ENCODE measurements at places on chromosomes 2 and 18.

- ATAC-seq = peak; percentile 65
These were observed 632 bp downstream of the AFTPH start for GRCh38 chr2:64524604-64525316.

DNA sequence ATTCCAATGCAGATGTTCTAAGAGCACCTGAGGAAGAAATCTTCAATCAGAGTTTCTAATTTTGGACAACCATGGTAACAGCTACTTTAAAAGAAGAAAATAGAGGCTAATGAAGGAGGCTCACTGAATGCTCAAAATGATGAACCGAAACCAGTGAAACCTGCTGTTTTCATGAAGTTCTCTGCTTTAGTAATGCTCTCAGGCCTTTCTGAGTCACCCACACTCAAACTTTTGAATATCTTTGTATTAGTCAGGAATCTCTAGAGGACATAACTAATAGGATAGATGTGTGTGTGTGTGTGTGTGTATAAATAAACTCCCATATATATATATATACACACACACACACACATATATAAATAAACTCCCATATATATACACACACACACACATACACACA lies 76.9 kb upstream of the RIT2 start:
- no peak for ATAC-seq

DNA sequence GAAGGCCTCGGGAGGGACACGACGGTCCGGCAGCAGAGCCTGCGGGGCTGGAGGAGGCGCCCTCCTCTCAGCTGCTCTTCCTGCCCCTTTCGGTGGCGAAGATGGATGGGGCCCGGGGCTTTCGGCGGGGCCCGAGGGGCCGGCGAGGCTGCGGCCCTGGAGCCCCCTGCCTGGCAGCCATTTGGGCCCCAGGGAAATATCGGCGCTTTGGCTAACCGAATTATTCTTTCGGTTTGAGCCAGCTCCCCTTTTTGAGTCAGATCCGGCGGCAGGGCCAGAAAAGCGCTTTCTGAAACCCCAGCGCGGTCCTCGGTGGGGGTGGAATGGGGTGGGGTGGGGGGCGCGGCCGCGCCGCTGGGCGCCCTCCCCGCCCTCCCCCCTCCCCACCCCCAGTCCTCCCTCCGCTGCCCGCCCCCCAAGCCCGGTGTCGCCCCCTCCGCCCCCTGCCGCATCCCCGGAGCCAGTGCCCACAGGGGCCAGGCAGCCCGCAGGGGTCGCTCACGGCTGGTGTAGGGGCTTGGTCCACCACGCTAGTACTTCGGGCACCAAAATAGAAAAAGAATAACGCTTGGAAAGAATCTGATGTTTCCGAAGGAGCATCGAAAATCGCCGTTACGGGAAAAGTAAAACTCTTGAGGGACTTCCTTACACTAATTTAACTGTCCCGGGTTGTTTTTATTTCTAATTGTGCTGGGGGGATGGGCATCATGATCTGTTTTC lies 9.1 kb upstream of the ARID5A start:
- ATAC-seq = no peak

GRCh38 chr2:59900728-59901452 lies 652.6 kb downstream of the BCL11A start:
- ATAC-seq = no peak

GRCh38 chr2:168272225-168272624 lies 24.8 kb upstream of the STK39 start:
- no peak for ATAC-seq

- ATAC-seq = no peak
These were observed 239.0 kb downstream of the PHLPP1 start for GRCh38 chr18:62954366-62954765.

DNA sequence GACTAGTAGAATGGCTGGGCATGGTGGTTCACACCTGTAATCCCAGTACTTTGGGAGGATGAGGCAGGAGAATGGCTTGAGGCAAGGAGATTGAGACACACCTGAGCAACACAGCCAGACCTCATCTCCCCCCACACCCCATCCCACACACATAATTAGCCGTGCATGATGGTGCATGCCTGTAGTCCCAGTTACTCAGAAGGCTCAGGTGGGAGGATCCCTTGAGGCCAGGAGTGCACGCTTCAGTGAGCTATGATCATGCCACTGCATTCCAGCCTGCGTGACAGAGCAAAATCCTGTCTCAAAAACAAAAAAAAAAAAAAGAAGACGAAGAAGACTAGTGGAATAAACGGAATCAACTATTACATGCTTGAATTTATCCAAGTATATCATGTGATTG lies 150.0 kb downstream of the STK39 start:
- ATAC-seq = no peak

GRCh38 chr18:70464343-70465114 lies 175.7 kb downstream of the SOCS6 start:
- peak; percentile 87 for ATAC-seq

DNA sequence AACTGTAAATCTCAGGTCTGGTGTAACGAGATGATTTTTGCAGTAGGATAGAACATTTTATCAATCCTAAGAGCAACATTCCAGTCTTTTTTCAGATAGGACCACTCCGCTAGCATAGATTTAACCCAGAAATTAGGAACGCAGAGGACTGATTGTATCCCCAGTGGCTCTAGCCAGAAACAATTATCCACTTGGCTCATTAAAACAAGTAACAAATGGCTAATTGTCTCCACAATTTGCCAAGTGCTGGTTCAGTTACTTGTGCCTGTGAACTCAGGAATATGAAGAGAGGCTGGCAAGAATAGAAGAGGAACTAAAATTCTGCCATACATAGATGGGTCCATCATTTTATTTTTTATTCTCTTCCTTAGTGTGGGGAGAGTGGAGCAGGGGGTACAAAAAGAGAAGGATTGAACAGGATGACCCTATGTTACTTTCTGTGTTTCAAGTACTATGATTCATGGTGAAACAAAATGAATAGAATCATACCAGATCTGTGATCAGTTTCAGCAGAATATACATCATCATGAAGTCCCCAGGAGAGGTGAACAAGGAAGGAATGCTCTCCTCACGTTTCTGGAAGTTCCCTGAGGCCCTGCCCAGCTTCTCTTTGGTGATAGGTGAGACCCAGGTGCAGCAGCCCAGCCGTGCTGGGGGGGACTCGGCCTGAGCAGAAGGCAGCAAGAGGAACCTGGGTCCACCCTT lies 121.6 kb downstream of the ARL4C start:
- no peak for ATAC-seq

DNA sequence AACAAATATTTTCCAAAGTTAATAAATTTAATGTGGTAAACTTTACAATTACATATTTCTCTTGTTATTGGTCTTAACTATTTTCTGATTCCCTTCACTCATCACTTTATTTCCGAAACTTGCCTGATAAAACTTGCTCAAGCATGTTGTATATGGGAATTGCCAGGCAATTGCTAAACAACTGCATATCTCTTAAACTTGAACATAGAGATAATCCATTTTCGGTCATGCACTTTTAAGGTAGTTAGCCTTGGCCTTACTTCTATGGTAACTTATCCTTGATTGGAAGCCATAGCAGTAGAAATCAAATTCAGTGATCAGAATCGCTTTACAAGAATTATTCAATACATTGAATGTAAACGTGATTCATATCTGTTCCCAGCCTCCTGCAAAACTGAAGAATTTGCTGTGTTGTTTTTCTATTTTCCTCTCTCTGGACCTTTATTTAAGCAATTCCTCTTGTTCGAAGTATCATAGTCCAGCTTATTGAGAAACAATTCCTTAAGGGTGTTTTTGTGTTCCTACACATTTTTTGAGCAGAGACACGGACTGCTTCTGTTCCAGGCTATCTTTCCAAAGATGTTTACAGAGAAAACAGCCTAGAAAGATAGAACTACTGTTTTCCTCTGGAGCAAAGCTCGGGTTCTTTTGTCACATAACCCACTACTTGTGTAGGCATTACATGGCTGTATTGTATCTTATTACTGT lies 674.3 kb downstream of the IRS1 start:
- ATAC-seq = no peak

DNA sequence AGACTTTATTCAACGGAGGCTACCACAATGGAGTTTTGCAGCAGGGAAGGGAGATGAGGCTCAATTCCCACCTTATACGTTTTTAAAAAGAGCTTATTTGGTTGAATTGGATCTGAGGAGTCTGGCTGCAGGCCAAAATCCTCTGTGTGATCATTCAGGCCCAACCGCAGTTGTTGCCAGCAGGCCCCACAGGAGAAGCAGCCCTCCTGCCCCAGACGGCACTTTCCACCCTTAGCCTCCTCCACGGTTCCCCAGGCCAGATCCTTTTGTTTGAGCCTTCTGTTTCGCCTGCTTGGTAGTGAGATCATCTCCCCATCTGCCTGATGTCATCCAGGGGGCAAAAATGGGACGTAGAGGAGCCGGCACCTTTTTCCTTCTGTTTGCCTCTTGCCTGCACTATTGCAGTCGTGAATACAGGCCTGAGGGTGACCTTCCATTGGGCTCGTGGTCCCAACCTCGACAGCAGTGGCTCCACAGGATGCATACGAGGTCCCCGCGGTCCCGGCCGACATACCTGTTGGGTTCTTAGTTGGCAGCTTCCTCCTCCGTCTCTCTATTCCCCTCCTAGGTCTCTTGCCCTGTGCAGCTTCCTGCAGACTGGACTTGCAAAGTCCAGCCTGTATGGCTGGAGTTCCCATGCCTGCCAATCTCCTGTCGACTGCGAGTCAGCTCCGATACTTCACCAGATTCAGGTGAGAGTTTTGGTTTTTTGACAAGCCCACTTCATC lies 9.3 kb upstream of the GPR35 start:
- no peak for ATAC-seq

GRCh38 chr18:59878644-59879043 lies 21.2 kb upstream of the PMAIP1 start:
- ATAC-seq = no peak

GRCh38 chr2:222840060-222840802 lies 20.6 kb upstream of the ACSL3 start:
- no peak for ATAC-seq

DNA sequence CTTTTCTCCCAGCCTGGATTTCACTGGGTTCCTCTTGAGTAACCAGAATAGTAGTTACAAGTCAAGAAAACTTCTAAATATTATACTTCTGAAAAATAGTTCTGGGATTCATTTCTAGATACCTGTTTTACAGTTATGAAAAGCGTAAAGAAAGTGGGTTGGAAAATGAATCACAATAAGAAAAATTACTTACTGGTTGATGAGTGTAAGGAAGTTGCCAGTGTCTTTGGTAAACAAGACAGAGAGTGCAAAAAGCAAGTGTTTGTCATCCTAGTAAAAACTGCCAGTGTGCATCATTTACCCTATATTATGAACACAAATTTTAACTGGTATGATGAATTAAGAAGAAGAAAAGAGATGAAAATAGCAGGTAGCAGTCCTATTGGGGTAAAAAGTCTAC lies 88.9 kb downstream of the R3HDM1 start:
- no peak for ATAC-seq

GRCh38 chr2:135709992-135710391 lies 31.7 kb upstream of the UBXN4 start:
- peak; percentile 85 for ATAC-seq

DNA sequence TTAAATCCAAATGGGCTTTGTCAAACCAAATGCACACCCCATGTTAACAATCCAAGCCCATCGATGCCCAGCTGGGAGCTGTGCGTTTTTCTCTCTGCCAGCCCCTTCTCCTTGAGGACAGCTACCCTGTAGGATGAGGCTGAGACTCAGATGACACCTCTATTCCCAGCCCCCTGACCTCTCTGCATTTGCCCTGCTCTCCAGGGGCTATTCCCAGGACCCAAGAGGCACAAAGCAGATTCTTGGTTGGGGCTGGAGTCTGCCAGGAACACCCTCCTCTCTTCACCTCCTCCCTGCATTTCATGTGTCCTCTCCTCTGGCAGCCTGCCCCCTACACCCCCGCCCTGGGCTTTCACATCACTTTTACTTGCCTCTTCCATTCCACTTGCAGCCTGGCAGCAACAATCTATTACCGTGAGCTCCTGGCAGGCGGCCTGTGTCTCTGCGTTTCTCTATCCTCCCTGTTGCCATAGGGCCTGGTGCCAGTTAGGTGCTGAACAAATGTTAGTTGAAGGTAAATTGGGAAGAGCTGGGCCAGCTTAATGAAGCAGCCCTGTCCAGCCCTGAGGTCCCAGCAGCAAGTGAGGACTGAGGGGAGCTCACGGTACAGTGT lies 51.8 kb downstream of the ADD2 start:
- ATAC-seq = no peak

GRCh38 chr2:170396799-170397459 lies 219.0 kb downstream of the MYO3B start:
- ATAC-seq = peak; percentile 71

DNA sequence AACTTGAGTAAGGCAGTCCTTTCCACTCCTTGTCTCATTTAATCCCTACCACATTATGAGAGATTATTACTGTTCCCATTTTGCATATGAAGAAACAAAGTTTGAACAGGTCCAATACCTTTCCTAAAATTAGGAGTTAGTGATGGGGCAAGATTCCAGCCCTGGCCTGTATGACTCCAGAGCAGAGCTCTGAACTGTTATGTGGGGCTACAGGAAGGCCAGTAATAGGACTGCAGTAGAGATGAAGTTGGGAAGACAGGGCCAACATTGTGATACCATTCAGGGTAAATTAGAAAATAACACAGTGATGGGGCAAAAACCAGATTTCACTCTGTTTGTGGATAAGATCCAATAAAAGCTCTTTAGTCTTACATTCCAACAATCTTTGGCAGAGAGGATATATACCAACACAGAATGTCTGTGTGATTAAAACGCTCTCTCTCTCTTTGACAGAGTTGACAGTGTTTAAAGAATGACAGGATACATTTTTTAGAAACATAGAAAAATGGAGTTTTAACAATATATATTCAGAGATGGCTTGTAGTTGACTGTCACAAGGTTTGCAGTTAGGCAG lies 22.7 kb downstream of the KATNAL2 start:
- ATAC-seq = peak; percentile 84

GRCh38 chr18:10121028-10121427 lies 207.2 kb downstream of the VAPA start:
- ATAC-seq = no peak

DNA sequence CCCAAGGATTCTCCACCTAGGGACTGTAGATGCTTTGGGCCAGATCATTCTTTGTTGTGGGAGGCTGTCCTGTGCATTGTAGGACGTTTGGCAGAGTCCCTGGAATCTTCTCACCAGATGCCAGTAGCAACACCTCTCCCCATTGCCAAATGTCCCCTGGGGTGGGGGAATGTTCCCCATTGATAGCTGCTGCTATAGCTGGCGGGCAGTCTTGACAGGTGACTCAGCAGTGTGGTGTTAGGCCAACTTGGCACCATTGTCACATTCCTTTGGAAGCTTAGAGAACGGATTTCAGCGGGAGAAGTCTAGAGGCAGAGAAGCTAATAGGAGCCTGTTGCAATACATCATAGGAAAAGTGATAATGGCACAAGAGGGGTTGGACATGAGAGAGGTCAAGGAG lies 495.7 kb upstream of the SMIM21 start:
- ATAC-seq = no peak

DNA sequence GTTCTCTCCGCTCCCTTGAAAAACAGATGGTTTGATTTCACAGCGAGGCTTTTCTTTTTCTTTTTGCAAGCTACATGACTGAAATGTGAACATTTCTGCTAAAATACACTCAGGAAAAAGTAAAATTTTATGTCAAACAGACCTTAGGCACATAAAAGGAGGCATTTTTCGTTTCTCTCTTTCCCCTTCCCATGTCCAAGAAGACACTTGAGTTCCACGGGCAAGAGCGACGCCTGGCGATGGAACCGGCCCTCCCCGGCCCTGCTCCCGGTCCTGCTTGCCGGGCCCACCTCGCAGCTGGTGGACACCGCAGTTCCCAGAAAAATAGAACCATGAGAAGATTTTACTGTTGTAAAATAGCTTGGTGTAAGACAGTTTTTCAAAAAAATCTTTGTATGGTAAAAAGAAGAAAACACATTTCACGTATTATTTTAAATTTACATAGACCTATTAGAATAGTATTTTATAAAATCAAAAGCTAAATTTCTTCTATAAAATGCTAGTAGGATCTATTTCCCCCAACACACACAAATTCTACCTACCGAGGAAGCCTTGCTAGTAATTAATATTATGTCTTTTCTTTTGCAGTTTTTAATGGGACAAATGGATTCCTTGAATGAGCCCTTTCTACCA lies 2.3 kb upstream of the ALKAL2 start:
- ATAC-seq = peak; percentile 75
